ENCODE measurements at places on chromosomes 3 and 15.

DNA sequence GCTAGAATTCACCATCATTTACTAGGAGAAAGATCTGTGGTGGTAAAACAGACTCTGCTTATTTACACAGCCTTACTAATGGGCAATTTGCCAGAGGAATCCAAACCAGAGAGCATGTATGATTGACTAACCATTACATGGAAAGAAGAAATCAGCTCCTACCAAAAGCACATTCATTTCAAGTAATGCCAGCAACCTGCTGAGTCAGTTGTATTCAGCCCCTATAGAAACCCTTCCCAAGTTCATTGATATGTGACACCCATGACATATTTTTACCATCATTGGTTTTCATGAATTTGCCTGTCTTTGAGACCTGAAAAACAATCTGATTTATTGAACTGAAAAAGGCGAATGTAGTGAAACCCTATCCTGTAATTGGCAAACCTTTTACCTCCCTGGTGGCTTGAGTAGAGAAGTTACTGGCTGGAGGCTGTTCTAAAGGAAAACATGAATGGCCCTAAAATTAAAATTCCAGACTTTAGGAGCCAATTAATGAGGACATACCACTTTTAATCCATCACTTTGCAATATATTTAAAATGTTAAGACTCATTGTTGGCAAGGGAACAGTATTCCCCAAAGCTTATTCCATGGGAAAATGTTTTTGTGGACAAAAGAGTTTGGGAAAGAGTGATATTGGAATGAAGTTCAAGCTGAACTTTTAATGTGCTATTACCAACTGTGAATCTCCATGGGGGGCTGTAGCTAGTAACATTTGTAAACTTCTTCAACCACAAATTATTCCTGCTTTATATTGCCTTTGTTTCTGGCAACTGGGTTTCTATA lies 542.9 kb downstream of the FHIT start:
- DNase-seq = peak; percentile 18

GRCh38 chr3:102200126-102200525 lies 234.7 kb upstream of the ZPLD1 start:
- peak; percentile 12 for DNase-seq

GRCh38 chr3:78992400-78992799 lies 775.4 kb downstream of the ROBO1 start:
- DNase-seq = no peak

DNA sequence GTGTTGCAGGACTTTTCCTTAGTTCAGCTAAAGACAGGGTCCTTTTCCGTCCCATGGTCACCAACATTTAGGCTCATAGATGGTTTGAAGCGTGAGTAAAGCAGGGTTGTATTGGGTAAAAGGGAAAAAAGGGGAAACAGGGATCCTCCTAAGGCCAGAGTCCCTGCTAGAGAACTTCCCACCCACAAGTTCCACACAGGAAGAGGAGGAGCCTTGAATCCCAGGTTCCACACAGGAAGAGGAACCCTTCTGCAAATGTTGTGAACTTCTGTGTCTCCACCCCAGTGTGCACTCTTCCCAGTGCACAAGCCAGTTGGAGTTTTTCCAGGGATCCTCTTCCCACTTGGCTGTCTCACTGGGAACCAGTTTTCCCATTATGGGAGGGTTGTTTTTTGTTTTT lies 27.6 kb upstream of the ATP8B4 start:
- DNase-seq = peak; percentile 9

- DNase-seq = no peak
Measured at GRCh38 chr3:196047391-196048030, 34.4 kb downstream of the TFRC start.

DNA sequence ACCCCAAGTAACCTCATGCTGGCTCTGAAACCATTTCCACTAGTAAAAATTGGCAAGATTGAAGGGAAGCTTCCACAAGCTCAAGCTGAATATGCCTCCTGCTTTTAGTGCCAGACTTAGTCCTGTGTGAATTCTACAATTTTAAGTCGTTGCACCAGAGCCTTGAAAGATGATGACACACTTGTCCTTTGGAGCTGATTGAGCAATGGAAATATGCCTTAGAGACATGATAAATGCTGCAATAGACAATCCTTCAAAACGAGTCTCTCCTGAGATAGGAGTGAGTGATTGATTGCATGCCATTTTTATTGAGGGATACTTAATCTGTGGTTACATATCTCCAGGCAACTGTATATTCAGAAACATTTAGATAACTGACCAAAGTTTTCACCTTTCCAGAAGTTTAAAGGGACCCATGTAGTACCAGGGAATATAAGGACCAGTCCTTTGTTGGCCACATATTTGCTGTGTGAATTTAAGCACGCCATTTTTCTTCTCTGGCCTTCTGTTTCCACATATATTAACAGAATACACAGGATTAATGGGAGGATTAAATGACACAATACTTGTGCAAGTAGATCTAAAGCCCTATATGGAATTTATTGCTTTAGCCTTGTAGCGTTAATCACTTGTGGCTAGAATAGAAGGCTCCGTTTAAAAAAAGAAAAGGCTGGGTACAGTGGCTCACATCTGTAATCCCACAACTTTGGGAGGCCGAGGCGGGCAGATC lies 65.1 kb downstream of the PPARG start:
- peak; percentile 46 for DNase-seq

DNA sequence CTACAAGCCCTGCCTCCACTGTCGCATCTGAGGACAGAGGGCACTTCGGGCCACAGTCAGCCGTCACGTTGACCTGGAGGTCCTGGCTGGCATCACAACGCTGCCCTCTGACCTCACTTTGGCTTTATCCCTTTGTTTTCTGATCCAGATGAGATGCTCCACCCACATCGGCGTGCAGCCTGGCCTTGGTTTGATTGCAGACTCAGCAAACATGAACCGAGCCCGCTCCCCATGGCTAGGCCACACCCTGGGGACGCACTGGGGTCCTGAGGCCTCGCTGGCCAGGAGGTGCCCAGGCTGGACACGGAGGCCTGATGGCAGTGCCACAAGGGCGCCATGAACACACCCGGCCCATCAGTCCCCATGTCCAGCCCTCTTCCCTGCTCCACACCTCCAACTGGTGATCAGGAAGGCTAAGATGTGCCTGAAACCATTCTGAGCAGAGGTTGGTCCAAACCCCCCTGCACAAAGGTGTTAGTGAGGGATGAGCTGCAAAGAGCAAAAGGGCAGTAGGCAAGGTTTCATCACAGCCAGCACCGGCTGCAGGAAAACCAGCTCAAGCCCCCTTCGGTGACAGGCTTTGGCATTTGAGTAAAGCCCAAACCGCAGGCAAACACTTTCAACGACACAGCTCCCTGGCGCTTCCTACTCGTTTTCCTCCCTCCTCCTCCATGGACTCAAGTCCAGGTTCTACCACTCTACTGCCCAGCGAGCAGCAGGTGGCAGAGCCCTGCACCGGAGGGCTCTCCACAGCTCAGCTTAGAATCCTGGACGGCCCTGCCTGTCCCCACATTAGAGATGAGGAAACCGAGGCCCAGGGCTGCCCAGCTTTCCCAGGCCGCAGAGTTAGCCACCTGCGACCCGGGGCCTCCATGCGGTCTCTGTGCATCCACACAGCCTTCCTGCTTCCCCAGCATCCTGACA lies 165.8 kb downstream of the NUP210 start:
- no peak for DNase-seq

- DNase-seq = no peak
Measured at GRCh38 chr3:143671626-143672025, 176.6 kb downstream of the SLC9A9 start.

DNA sequence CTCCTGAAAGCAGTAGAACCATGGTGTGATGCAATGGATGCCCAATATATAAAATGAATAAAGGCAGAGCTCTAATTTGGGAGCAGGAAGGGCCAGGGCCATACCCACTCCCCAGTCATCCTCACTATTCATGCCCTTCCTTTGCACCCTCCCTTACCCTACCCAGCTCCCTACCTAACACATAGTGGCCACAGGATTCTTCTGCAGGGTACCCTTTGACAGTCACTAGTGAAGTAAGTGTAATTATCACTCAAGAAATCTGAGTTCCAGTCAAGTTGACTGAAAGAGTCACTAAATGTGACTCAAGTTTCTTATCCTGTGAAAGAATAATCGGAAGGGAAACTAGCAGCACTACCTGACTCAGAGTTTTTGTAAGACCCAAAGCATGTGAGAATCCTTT lies 69.2 kb downstream of the RASA2 start:
- peak; percentile 32 for DNase-seq

GRCh38 chr3:138260611-138261010 lies 69.0 kb downstream of the NME9 start:
- no peak for DNase-seq
